K562 (cell line): ENCODE measurements at places on chromosomes 6 and 20.

DNA sequence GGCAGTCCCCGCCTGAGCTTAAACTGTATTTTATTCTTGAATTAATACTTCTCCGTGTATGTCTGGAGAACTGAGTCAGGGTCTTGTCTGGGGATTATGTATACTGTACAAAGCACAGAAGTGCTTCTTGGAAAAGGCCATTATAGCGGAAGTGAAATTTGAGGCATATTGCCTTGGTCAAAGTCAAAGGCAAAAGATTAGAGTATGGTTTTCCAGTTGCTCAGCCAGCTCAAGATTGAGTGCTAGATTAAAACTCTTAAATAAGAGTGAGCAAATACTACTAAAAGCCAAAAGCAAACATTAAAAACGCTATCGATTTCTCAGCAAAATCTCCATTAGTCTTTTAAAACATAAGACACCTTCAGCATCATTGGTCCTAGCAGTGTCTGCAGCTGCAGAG lies 207.7 kb upstream of the MAN1A1 start:
- H3K4me3 ChIP-seq = no peak overlapping the region
- H3K27ac ChIP-seq = peak overlapping the region; percentile 9; the same call in 1 of the 3 replicates
- DNase-seq = no peak
- no peaks in the 10 kb centered on the region for H3K27me3 ChIP-seq
- no peaks in the 10 kb centered on the region for H3K36me3 ChIP-seq

DNA sequence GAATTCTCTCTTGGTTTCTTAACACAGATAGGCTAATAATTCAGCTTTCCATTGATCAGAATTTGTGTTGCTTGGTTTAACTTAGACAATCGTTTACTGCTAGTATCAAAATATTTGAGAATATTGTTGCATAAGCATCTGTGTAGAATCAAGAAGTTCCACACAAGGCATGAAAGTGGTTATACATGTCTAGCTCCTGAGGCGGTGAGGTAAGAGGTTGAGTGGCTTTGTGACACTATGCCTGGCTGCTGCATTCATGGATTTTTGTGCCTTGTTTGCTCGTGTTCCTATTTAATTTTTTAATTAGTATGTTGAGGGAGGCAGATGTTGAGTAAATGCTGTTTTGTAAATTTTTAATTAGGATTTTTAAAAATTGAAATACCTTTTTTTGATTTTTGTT lies 10.2 kb downstream of the PKIB start:
- no peak overlapping the region for H3K4me3 ChIP-seq
- no peaks in the 10 kb centered on the region for H3K36me3 ChIP-seq
- no peaks in the 10 kb centered on the region for H3K27me3 ChIP-seq
- no peak for DNase-seq

- H3K4me3 ChIP-seq = no peak overlapping the region
- no peaks in the 10 kb centered on the region for H3K27me3 ChIP-seq
- no peaks in the 10 kb centered on the region for H3K36me3 ChIP-seq
- no peak for DNase-seq
- no peaks in the 10 kb centered on the region for H3K4me1 ChIP-seq
Measured at GRCh38 chr6:95529762-95530161, 47.6 kb upstream of the MANEA start.

- H3K27ac ChIP-seq = no peak overlapping the region
- no peaks in the 10 kb centered on the region for H3K36me3 ChIP-seq
- no peaks in the 10 kb centered on the region for H3K4me1 ChIP-seq
- H3K4me3 ChIP-seq = no peak overlapping the region
- no peak for DNase-seq
Measured at GRCh38 chr6:101878554-101879276, 485.2 kb downstream of the GRIK2 start.

DNA sequence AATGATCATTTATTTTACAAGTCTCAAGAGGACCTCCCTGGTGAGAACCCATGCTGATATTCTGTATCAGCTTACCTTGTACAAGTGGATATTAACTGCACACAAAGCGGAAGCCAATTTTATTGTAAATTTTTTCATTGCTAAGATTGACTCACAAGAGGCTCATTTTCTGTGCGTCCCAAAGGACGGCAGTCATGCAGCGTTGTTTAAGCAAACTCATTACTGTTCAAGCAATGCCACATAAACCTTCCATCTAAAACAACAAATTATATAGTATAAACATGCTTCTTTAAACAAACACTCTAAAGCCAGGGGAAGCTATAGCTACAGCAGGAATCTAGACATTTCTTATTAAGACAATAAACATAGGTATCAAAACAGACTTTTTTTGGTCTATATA lies 575.3 kb downstream of the FRK start:
- no peaks in the 10 kb centered on the region for H3K4me1 ChIP-seq
- no peak overlapping the region for H3K4me3 ChIP-seq
- H3K27ac ChIP-seq = no peak overlapping the region
- no peak for DNase-seq
- H3K27me3 ChIP-seq = no peaks in the 10 kb centered on the region
- no peaks in the 10 kb centered on the region for H3K36me3 ChIP-seq

GRCh38 chr20:20003031-20003954 lies 13.9 kb upstream of the NAA20 start:
- H3K27me3 ChIP-seq = peaks cover 9% of the 10 kb centered on the region; the same call in 1 of the 3 replicates
- H3K4me3 ChIP-seq = no peak overlapping the region
- no peaks in the 10 kb centered on the region for H3K4me1 ChIP-seq

DNA sequence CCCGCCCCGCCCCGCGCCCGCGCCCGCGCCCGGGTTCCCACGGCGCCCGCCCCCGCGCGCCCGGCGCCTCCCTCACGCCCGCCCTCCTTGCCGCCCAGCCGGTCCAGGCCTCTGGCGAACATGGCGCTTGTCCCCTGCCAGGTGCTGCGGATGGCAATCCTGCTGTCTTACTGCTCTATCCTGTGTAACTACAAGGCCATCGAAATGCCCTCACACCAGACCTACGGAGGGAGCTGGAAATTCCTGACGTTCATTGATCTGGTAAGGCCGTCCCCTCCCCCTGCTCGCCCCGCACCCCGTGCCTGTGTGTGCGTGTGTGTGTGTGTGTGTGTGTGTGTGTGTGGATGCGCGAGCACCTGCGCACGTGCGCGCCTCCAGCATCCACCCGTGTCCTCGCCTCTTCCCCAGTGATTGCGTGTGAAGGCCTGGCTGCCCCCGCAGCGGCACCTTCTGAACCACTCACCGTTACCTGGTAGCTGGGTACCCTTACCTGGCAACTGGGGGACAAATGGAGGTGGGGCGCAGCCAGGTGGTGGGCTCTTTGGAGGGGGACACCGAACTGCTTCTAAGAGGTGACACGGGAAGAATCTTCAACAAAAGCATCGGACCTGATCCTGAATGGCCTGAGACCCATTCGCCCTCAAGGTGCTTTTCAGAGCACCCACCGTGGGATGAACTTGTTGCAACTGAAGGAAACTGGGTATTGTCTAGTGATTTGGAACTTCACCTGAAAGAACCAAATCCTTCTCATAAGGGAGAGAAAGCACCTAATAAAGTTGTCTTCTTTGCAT lies at the start of gene AIG1:
TSS of gene AIG1 (plus strand) at position 84 of the 791 bp plus-strand sequence. CDS start at position 121, 37 bp downstream.
- H3K27ac ChIP-seq = peak within 1 kb of the TSS; percentile 92
- DNase-seq = no peak
- peaks cover 40% of the 10 kb centered on the region; the same call in 2 of the 3 replicates for H3K4me1 ChIP-seq
- H3K27me3 ChIP-seq = no peaks in the 10 kb centered on the region

GRCh38 chr20:20223981-20224380 lies 143.9 kb upstream of the INSM1 start:
- H3K27me3 ChIP-seq = no peaks in the 10 kb centered on the region
- H3K4me3 ChIP-seq = no peak overlapping the region
- DNase-seq = no peak
- H3K36me3 ChIP-seq = no peaks in the 10 kb centered on the region

DNA sequence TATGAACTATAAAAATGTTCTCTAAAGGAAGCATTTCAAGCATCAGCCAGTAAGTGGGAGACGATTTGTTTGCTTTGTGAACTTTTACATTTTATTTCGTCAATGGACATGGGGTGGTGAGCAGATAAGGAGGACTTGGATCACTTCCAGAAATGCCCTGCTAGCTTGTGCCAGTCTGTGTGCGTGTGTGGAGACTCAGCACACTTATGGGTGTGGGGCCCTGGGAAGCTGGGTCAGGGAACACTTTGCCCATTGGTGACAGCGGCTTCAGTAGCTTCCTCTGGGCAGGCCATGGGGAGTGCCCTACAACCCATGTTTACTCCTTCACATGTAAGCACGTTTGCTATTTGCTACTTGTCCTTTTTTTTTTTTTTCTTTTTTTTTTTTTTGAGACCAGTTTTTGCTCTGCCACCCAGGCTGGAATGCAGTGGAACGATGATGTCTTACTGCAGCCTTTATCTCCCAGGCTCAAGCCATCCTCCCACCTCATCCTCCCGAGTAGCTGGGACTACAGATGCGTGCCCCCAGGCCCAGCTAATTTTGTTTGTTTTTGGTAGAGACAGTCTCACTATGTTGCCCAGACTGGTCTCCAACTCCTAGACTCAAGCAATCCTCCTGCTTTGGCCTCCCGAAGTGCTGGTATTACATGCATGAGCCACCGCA lies 24.2 kb downstream of the PRDM1 start:
- no peak overlapping the region for H3K27ac ChIP-seq
- no peak for DNase-seq
- H3K36me3 ChIP-seq = no peaks in the 10 kb centered on the region

DNA sequence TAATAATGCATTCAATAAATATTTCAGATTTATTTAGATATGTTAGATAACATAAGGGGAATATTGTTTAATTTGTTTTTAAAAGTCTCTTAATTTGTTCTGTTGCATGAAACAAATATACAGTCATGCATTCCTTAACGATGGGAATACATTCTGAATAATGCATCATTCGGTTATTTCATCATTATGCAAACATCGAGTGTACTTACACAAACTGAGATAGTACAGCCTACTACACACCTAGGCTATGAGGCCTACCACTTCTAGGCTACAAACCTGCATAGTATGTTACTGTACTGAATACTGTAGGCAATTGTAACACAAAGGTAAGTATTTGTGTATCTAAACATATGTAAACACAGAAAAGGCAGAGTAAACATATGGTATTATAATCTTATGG lies 118.7 kb downstream of the EPHA7 start:
- H3K36me3 ChIP-seq = no peaks in the 10 kb centered on the region
- no peak for DNase-seq
- H3K4me1 ChIP-seq = no peaks in the 10 kb centered on the region
- H3K27me3 ChIP-seq = no peaks in the 10 kb centered on the region
- H3K4me3 ChIP-seq = no peak overlapping the region

DNA sequence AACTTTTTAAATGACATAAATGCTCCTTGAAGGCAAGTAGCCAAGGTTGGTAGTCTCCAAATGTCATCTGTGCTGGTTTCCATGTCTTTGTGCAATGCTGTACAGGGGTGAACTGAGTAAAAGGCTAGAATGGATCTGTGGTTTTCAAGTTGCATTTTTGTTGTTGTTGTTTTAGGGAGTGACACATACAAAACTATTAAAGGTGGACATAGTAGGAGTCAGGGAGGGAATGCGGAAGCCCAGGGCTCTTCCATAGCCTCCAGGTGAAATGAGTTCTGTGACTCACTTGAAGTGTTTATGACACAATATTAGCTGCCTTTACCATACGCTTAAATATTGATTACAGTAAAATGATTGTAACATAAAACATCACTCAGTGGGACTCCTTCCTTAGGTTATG lies 22.5 kb upstream of the QKI start:
- DNase-seq = no peak
- H3K27me3 ChIP-seq = peaks cover 36% of the 10 kb centered on the region
- no peak overlapping the region for H3K4me3 ChIP-seq
- no peaks in the 10 kb centered on the region; the same call in 2 of the 3 replicates for H3K4me1 ChIP-seq
- H3K36me3 ChIP-seq = no peaks in the 10 kb centered on the region

GRCh38 chr20:57614490-57615444 lies 5.5 kb downstream of the ZBP1 start:
- H3K4me1 ChIP-seq = no peaks in the 10 kb centered on the region; the same call in 1 of the 3 replicates
- peaks cover 19% of the 10 kb centered on the region; the same call in 2 of the 3 replicates for H3K27me3 ChIP-seq
- no peak overlapping the region for H3K27ac ChIP-seq
- no peaks in the 10 kb centered on the region for H3K36me3 ChIP-seq
- DNase-seq = no peak
- H3K4me3 ChIP-seq = no peak overlapping the region

DNA sequence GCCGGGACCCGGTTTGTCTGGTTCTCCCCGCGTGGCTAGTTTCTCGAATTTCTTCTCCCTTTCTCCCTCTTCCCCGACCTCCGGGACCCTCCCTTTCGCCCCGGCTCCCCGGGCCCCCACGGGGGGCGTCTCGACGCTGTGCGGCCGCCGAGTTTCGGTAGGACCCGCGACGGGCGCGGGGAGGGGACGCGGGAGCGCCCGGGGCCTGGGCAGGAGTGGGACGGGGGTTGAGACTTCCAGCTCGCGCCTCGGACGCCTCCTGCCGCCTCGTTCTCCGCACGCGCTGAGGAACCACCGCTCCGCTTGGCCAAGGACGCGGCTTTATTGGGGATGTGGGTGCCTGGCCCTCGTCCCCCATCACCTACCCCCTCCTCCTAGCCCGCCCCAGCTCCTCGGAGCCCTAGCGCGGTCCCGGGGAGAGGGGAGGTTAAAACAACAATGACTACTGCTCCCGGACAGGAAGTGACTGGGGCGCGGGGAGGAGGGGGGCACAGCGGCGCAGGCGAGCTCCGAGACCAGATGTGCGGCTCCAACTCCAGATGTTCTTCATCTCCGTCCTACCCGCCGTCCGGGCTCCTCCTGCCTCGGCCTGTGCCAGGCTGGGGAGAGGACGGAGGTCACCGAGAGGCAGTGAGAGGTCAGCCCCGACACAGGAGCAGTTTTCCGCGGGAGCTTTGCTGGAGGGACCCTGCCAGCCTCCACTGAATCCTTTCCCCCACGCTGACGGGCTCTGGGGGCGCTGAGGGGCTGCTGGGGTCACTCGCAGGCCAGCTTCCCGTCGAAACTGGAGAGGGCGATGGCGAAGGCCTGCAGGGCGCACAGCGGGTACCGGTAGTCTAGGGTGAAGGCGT lies 917 bp upstream of the TEAD3 start:
- no peaks in the 10 kb centered on the region for H3K27me3 ChIP-seq
- peaks cover 27% of the 10 kb centered on the region; the same call in 2 of the 3 replicates for H3K4me1 ChIP-seq
- peak; percentile 83 for DNase-seq
- peak overlapping the region; percentile 95 for H3K27ac ChIP-seq

GRCh38 chr20:62321521-62321948 lies 18.7 kb downstream of the ADRM1 start:
- H3K4me3 ChIP-seq = no peak overlapping the region
- no peaks in the 10 kb centered on the region for H3K27me3 ChIP-seq
- no peak overlapping the region for H3K27ac ChIP-seq

DNA sequence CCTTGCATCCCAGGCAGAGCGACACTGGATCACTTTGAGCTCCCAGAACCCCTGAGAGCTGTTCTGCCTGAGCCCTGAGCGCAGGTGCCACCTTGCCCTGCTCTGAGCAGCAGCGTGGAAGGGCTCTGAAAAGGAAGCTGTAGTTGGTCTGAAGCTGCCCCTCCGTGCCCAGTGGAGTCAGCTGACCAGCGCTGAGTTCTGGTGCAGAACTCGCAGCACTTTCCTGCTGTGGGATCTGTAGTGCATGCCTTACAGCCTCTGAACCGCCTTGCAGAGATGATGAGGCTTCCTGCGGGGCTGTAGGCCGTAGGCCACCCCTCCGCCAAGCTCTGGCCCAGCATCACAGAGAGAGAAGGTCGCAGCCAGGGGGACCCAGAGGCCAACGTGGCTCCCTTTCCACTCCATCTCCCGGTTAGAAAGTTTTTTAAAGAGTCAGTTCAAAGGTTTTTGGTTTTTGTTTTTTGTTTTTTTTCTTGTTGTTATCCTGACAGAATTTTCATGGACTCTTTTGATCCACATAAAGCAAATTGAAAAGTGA lies 158.3 kb upstream of the CST7 start:
- H3K4me1 ChIP-seq = no peaks in the 10 kb centered on the region
- H3K27me3 ChIP-seq = peaks cover 11% of the 10 kb centered on the region; the same call in 1 of the 2 replicates
- no peaks in the 10 kb centered on the region for H3K36me3 ChIP-seq
- H3K4me3 ChIP-seq = no peak overlapping the region
- no peak overlapping the region for H3K27ac ChIP-seq

- H3K4me3 ChIP-seq = no peak overlapping the region
- H3K36me3 ChIP-seq = no peaks in the 10 kb centered on the region
- DNase-seq = no peak
- H3K4me1 ChIP-seq = no peaks in the 10 kb centered on the region
Measured at GRCh38 chr6:51398064-51398705, 579.5 kb downstream of the TFAP2B start.
